ENCODE measurements at places on chromosomes 4 and X.

- peak; percentile 37 for DNase-seq
Observed at GRCh38 chr4:183721207-183722081, 62.4 kb downstream of the TRAPPC11 start.

GRCh38 chr4:53576676-53577372, 14.5 kb downstream of the LNX1 start:
- DNase-seq: no peak

DNA sequence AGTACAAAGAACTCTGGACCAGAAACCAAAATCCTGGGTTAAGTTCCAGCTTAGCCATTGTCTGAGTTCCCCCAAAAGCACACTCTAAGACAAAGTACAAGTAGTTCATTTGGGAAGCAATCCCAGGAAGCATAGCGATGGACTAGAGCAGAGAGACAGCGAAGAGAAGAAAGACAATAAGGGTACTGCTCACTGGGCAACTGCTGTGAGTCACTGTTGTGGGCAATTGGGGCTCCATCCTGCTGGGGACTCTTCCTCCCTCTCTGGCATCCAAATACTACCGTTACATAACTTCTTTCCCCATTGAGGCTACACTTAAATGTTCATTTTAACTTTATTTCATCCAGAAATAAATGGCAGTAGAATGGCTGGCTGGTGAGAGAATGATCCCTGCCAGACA, 14.1 kb downstream of the SRPX start:
- no peak for DNase-seq

DNA sequence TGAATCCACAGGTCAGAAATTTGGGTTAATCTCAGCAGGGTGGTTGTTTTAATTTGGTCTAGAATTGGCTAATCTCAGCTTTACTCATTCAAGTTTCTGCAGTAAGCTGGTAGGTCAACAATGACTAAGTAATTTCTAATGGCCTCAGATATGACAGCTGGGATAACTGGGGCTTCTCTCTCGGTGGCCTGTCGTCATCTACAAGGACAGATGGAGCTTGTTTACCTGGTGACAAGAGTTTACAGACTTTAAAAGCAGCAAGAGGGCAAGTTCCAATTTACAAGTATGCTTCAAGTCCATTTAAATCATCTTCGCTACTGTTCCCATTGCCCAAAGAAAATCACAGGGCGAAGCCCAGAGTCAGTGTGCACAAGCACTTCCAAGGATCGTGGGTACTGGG, 453.9 kb downstream of the PDHA2 start:
- DNase-seq: no peak

DNA sequence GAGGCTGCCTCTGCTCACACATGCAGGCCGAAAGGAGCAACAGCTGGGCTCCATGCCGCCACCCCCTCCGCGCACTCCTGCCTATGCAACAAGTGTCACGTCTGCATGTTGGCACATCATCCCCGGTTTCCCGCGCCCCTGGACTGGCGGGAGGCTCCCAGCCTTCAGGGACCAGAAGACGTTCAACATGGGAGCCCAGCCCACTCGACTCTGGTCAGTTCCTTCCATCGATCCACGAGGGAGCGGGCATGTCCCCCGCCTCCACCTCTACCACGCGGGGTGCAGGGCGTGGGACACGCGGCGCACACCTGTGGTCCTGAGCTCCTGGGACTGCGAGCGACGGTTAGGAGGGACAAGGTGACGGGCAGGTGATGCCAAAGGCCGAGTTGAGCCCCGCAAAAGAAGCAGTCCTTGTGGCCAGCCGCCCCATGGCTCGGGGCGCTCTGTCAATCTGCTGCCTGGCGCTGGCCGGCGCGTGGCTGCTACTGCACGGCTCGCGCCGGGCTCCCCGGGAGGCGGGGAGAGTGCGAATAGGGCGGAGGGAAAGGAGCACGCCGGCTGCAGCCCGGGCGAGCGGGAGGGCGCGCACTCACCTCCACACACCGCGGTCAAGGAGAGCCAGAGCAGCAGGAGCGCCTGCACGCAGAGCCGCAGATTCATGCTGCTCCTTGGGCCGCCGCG, 645 bp downstream of the APLN start:
- no peak for DNase-seq

- no peak for DNase-seq
Observed at GRCh38 chr4:147284256-147284835, 196.6 kb upstream of the EDNRA start.

GRCh38 chrX:46602468-46603102, 29.0 kb downstream of the CHST7 start:
- DNase-seq: no peak

DNA sequence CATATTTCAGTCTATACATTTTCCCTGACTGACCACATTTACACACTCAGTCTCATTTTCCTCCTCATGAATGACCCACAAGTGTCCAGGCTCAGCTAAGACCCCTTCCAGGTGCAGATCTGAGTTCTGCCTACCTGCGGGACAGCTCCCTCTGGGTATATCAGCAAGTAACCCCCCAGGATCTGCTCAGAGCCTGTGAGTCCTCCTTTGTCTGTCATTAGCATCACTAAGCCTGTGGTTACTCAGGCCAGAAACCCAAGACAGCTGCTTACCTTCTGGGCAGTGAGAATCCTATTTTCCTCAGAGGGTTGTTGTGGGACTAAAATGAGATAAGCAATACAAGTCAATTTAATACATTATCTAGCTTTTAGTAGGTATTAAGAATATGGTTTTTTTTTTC, 487.6 kb upstream of the BOD1L1 start:
- DNase-seq: no peak

DNA sequence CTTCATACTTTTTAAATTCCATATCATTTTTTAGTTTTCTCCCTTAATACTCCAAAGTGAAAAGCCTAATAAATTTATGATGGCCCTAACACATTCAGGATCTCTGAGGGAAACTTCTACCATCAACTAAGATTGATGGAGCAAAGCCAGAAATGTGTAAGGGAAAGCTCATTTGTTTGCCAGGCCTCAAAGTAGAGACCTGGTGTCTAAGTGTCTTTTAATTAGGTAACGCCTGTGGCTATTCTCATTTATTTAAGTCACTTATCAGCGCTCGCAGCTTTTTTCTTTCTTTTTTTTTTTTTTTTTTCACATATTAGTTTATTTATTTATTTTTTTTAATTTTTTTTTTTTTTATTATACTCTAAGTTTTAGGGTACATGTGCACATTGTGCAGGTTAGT, 242.4 kb downstream of the TMA16 start:
- no peak for DNase-seq

DNA sequence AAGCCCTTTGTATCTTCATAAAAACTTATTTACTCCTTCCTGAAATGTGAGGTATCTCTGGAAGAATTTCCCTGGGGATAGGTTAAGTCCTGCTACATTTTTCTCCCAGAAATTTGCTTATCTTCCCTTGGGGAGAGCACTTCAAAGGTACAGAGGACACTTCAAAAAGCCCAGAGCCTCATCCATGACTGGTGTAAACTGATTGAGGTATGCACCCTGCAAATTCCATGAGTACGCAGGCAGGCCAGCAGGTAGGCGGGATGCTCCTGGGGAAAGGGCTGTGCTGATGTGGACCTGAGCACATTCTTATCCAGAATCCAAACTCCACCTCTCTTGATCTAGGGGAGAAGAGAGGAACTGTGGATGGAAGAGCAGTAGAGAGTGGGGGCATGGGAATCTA, 26.3 kb upstream of the RASGEF1B start:
- no peak for DNase-seq

DNA sequence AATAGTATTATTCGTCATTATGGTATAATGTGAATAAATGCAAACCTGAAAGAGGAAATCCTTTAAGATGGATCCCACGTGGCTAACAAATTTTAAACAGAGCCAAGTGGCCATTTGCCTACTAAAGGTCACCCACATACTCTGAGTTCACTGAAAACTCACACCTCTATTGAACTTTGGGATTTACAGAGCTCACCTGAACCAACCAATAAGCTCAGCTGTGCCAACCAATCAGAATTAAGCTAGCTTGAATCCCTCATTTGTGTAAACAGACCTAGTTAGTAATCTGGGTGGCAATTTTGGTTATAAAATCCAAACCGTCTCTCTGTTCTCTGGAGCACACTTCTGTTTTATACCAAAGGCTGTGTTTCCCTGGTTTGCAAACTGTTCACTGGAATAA, 5.4 kb upstream of the NUDT9 start:
- no peak for DNase-seq

- DNase-seq: no peak
Observed at GRCh38 chrX:69036674-69037573, 128.3 kb downstream of the PJA1 start.

GRCh38 chr4:126097155-126097799, 782.5 kb downstream of the FAT4 start:
- DNase-seq: no peak

DNA sequence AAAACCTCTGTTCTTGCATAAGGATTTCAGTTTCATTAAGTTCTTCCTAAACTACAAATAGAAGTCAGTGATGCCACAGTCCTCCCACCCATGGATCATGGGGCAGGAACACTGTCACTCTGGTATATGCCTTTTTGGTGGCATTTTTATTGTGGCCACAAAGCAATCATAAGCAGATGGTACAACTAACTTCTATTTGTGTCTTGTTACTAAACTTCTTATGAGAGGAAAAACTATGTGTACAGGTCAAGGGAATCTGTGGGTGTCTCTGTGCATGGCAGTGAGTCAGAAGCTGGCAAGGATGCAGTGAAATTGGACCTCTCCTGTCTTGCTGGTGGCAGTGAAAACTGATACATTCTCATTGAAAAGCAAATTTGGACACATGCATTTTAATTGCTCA, 245.0 kb upstream of the GPC4 start:
- DNase-seq: no peak

GRCh38 chrX:147910607-147911006, 1.1 kb upstream of the FMR1 start:
- no peak for DNase-seq

DNA sequence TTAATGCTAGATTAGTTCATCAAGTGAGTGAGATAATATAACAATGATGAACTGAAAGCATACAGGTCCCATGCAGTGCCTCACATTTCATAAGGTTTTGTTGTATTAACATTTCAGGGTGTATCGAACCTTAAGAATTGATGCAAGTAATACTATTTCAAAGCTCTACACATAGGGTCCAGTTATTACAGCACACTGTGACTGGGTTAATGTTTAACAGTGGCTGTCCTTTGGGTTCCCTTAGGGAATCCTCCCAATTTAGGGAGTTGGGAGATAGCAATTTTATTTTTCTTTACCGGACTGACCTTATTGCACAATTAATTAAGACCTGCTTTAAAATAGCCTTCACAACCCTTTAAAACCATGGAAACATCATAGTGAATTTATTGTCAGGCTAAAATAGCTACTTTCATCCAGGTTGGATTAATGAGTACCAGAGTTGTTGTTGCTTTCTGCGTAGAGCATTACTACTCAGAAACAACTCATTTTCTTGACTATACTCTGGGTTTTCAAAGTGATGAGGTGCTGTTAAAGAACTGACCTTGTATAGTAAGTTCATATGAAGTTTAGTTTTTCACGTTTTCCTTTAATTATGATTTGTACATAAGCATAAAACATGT, 134.4 kb downstream of the AKAP4 start:
- DNase-seq: no peak

DNA sequence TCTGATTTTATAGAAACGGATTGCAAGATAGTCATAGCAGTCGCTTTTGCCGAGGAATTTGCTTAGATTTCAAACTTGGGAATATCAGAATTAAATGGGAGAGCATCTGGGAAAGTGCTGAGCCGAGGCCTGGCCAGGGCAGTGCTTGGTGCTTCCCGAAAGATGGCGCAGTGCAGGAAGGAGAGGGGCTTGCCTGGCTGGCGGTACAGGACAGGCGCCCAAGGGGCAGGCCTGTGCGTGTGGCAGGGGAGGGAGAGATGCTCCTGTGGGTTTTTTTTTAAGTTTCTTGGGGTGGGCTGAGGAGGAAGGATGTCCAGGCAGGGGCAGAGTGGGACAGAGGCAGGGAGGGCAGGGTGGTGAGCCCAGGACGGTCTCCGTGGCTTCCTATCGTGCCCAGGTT, 241.1 kb downstream of the AFAP1 start:
- no peak for DNase-seq

GRCh38 chr4:1049591-1049905, 38.1 kb downstream of the FGFRL1 start:
- no peak for DNase-seq

- DNase-seq: no peak
Observed at GRCh38 chr4:37922328-37922727, 31.4 kb downstream of the TBC1D1 start.

Data from stimulated activated CD4-positive, alpha-beta T cell treated with anti-CD3 and anti-CD28 coated beads, TNF-alpha, amount 100 ng/mL, for 48 hours (primary cell).